ENCODE measurements at places on chromosomes 16 and 17.

DNA sequence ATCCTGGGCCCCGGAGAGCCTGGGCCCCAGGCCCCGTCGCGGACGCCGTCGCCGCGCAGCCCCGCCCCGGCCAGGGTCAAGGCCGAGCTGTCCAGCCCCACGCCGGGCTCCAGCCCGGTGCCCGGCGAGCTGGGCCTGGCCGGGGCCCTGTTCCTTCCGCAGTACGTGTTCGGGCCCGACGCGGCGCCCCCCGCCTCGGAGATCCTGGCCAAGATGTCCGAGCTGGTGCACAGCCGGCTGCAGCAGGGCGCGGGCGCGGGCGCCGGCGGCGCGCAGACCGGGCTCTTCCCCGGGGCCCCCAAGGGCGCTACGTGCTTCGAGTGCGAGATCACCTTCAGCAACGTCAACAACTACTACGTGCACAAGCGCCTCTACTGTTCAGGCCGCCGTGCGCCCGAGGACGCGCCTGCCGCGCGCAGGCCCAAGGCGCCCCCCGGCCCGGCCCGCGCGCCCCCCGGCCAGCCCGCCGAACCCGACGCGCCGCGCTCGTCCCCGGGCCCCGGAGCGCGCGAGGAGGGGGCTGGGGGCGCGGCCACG lies 36.8 kb upstream of the ZC3H18 start:
- DNase-seq, result no peak

DNA sequence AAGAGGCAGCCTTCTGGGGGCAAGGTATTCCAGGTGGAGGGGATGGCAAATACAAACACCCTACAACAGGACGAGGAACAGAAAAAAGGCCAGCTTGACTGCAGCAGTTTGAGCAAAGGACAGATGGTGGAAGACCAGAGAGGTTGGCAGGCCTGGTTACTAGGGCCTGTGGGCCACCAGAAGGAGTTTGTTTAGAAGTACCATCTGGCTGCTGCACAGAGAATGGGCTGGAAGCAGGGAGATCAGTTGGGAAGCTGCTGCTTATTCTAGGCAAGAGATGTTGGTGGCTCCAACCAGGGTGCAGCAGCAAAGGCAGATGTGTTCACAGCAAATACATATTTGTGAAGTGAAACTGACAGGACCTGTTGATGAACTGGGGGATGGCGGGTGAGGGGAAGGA lies 2.9 kb upstream of the YPEL2 start:
- DNase-seq, result no peak

GRCh38 chr16:75238132-75238852 lies 13.1 kb downstream of the BCAR1 start:
- DNase-seq, result peak; percentile 93

GRCh38 chr16:71479420-71479819 lies 9.7 kb downstream of the ZNF19 start:
- no peak for DNase-seq

- no peak for DNase-seq
These were observed 28.0 kb downstream of the PRKCB start for GRCh38 chr16:23863511-23864422.

- peak; percentile 33 for DNase-seq
These were observed 330.3 kb downstream of the SEC14L1 start for GRCh38 chr17:77470800-77471733.

DNA sequence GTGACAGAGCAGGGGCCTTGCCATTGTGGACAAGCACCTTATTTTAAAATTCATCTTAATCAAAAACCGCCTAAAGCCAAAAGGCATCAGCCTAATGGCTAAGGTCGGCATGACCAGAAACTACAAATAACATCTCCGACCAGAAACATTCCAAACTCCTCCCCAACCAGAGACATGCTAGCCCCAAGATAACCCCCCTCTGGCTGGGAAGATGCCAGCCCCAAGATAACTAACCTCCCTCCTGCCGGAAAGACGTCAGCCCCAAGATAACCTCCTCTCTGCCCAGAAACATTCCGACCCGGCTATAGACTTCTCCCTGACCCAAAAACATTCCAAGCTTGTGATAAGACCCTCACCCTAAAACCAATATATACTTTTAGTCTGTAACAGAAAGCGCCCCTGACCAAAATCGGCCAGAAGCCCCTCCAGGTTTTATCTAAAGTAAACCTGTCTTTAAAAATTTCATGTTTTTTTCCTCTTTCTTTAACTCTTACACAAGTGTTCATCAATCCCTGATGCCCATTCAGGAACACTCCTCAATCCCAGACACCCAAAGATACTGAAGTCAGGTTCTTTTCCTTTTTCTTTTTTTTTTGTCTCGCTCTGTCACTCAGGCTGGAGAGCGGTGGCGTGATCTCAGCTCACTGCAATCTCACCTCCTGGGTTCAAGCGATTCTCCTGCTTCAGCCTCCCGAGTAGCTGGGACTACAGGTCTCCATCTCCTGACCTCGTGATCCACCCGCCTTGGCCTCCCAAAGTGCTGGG lies 32.7 kb downstream of the TLE7 start:
- no peak for DNase-seq
